Thoracic aorta (tissue), 2 donors: ENCODE measurements at places on chromosomes 11 and 22.

- DNase-seq: no peak
Observed at GRCh38 chr11:45805305-45806071, 539 bp downstream of the SLC35C1 start.

- DNase-seq: no peak
Observed at GRCh38 chr11:59944720-59945119, 6.5 kb downstream of the OOSP1 start.

DNA sequence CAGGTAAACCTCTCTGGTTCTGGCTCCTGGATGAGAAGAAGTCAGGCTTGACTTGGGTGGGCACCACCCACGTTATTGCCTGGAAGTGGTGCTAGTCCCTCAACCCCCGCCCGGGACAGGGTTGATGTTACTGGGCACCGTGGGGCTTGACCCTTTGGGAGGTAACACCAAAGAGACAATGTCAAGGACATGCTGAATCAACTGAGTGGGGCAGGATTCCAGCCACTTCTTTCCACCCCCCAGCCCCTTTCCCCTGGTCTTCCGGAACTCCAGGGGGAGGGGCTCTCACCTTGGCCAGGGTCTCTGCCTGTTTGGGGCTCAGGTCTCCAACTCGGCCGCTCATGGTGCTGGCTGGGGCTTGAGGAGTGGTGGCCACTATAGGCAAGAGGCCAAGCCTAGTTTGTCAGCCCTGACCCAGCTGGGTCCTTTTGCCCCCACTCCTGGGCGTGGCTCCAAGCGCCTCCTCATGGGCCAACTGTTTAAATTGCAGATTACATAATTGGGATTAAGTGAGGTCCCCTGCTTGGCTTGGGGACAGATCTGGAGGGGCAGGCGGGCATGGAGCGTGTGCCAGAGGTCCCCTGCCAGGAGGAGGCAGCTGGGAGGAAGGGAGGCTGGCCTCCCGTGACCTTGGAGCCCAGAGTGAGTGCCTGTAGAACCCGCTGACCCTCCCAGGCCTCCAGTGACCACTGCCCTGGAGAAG, at the start of gene SEC14L3:
Gene SEC14L3, minus strand, starts transcription at position 402 of the 703 bp plus-strand sequence. Its CDS starts 59 bp downstream, at position 343.
- DNase-seq: no peak

DNA sequence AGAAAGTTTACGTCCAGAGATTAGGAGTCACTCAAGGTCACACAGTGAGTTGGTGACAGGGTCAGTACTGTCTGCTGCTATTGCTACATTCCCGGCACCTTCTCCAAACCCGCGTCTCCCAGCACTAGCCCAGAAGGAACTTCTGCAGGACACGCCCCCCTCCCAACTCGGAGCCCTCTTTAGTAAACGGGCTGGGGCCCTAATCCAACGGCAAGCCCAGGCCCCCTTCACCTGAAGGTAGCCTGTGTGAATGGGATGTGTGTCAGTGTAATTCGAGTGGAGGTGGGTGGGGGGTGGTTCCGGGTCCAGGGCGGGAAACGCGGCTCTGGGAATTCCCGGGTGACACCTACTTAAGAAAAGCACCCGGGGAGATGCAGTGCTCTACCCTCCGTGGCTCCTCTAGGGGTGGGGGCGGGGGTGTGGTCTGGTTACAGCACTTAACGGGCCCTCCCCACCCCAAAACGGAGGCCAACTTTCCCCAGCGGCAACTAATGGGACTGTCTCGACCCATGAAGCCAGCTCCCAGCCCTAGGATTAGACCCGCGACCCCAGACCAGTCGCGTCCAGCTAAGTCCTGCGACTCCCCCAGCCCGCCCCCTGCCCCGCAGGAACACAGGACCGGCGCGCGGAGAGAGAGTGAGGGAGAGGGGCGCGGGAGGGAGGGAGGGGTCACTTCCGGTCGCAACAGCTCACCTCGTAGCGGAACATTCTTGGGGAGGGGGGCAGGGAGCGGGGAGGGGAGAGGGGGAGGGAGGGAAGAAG, 468 bp downstream of the PATL1 start:
- DNase-seq: peak; percentile 25

DNA sequence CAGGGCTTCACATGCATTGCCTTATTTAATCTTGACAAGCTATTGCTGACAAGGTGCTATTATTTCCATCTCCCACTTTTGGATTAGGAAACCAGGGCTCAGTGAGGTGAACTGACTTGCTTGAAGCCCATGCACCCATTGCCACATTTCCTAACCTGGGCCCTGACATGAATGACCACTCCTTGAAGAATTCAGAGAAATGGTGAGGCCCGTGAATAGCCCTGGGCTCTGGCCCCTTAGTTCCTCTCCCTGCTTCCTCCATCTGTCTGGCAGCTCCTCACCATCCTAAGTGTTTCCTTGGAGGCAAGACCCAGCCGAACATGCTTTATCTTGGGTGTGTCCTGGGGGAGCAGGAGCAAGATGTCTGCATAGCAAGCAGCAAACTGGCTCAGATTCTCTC, 56.1 kb upstream of the NECTIN1 start:
- DNase-seq: no peak

- no peak for DNase-seq
Observed at GRCh38 chr22:27226666-27227065, 569.3 kb downstream of the MIAT start.

- no peak for DNase-seq
Observed at GRCh38 chr11:88813233-88813915, 252.4 kb downstream of the GRM5 start.

GRCh38 chr11:45252877-45253276, 33.3 kb downstream of the SYT13 start:
- no peak for DNase-seq

DNA sequence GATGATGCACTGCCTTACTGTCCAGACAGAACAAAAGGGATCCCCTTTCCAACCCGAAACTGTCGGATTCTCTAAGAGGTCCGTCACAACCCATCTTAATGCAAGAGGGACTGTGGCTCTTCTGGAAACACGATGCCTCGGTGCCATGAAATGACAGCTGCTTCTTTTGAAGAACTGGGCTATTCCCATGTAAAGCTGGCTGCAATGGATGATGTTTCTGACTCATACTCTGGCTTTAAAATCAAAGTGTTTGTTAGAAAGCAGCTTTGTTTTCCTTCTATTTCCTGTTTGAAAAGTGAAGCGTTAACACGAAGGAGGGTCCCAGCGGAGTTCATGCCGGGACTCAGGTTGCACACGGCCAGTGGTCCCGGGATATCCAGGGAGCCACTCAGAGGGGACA, 3.1 kb downstream of the TP53AIP1 start:
- no peak for DNase-seq

- DNase-seq: no peak
Observed at GRCh38 chr11:57180081-57180561, 1.6 kb upstream of the LRRC55 start.

- no peak for DNase-seq
Observed at GRCh38 chr11:16831316-16832192, 93.1 kb downstream of the C11orf58 start.

GRCh38 chr11:7522121-7522520, 8.3 kb downstream of the PPFIBP2 start:
- DNase-seq: no peak

DNA sequence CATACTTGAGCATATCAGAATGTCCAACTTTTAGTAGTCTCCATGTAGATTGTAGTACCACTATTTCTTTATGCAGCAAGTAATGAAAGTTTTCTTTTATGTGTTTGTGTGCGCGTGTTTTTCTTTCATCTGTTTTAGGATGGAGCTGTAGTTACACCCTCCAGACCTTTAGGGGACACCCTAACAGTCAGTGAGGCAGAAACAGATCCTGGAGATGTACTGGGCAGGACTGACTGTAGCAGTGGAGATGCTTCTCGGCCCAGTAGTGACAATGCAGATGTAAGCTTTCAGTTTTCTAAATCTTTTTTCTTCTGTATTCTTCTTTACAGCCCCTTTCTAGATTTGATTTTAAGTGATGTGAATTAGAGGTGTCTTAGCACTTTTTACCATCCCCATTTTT, 79.9 kb upstream of the GRIK4 start:
- no peak for DNase-seq

- DNase-seq: no peak
Observed at GRCh38 chr11:32809313-32809712, 14.9 kb upstream of the CCDC73 start.

DNA sequence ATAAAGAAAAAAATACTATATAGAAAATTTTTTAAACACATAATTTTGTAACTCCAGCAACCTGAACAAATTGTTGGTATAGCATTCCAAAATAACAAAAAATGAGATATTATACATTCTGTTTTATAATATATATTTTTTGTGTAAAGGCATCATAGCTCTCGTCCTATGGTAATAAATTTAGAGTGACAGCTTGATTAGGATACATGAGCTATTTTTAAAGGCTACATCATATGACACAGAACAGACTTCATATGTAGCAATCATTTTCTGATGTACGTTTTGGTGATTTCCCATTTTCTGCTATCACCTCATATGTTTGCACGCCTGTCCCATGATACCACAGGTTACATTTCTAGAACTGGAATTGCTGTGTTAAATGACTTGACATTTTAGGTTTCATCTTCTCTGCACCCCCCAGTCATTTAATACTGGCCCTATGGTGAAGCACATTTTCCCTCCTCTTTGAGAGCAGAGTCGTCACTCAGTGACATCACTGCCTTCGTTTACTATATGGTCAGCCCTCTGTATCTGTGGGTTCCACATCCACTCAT, 19.5 kb downstream of the PC start:
- no peak for DNase-seq

GRCh38 chr11:5922749-5923426, 19.2 kb upstream of the OR56A3 start:
- DNase-seq: no peak

DNA sequence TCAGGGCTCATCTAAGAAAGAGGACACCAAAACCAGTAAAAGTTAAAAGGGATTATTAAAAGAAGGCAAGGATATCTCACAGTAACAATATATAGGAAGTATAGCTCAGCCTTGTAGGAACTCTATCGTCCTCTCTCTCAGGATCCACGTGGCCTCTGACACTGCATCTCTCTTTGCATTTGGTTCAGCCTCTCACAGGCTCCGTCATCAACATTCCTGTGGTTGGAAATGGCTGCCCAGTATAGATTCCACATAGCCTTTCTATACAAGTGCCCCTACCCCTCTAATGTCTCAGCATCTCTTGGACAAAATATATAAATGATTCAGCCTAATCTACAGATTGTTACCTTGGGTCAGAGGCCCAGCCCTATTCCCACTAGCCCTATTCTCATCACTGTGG, 101.3 kb upstream of the DBX1 start:
- DNase-seq: no peak

DNA sequence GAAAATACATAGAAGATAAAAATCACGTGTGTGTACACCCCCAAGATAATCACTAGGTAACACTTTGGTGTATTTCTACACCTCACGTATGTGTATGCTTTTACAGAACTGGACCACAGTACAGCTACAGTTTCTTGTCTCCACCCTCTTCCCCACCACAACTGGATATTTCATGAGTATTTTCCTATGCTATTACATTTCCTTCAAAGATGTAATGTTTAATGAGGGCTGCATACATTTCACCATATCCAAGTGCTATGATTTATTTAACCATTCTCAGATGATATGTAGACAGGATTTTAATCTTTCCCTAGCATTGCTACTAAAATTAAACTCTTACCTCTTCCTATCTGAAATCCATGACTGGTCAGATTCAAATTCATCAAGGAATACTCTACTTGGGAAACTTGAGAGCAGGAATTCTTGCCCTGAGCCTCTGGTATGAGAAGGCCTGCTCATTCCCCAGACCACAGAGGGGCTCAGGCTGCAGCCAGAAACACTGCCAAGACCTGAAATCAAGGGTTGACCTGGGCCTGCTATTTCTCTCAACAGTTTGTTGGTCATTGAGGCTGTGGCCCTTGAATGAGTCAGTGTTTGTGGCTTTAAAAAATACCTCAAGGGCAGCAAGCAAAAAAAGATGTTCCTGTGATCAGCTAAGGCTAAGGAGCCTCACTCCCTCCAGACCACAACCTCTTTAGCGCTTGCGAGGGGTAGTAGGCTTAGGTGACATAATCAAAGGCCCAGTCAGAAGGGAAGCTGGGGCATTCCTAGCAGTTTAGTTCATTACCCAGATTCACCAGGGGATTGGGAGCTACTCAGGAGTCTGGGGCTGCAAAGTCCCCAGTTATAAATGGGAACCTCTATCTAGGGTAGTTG, 55.5 kb downstream of the ABTB2 start:
- no peak for DNase-seq

DNA sequence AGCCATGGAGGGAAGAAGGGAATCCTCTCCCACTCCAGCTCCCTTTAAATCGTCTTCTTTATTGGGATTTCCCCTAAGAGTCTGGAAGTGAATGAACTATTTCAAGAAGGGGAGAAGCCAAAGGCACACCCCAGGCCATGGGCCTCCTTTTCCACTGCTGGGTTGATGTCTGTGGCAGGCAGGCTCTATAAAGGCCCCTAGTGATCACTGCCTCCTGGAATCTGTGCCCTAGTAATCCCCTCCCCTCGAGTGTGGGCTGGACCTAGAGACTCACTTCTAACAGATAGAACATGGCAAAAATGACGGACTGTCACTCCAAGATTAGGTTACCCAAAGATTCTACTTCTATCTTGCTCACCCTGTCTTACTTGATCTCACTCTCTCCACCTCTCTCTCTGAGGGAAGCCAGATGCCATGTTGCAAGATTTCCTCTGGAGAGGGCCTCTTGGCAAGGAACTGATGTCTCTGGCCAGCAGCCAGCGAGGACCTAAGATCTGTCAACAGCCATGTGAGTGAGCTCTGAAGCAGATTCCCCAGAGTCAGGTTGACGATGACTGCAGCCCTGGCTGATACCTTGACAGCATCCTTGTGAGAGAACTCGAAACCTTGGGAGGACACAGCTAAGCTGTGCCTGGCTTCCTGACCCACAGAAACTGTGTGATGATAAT, 444.8 kb downstream of the SOX6 start:
- DNase-seq: no peak

GRCh38 chr11:79438631-79439409, 2.0 kb downstream of the TENM4 start:
- DNase-seq: no peak

- DNase-seq: no peak
Observed at GRCh38 chr11:68545796-68546195, 85.2 kb downstream of the PPP6R3 start.

GRCh38 chr11:115251126-115251525, 253.1 kb downstream of the CADM1 start:
- no peak for DNase-seq

- DNase-seq: no peak
Observed at GRCh38 chr22:48742556-48743343, 1084.9 kb downstream of the BRD1 start.

DNA sequence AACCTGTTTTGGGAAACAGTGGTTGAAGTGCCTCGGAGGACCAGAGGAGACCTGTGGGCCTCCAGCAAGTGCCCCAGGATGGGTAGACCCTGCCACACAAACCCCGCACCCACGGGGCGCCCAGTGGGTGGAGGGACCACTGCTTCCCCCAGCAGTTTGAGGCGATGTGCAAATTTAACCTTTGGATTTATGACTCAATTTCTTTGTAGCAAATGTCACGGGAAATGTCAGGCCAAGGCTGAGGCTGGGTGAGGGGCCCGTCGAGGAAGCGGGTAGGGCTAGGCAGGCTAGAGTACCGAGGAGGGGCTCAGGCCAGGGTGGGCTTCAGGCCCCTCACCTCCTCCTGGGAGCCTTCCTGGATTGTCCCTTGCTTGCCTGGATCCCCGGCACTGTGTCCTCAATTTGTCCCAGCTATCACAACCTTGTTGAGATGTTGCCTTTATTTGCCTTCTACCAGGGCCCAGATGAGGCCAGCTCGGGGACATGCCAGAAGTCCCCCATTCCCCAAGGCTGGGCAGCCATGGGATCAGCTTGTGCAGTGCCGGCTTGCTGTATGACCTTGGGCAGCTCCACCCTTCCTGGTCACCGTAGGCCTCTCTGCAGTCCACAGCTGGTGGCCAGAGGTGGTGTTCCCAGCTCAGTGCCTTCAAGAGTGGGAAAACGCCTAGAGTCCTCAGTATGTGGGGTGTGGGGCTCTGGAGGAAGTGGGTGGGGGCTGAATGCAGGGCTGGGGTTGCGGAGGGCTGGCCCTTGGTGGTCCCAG, 39.5 kb upstream of the PRODH start:
- no peak for DNase-seq
